ENCODE measurements at places on chromosomes 12 and 14. TPM values are rescaled to one million over a fixed set of nuclear protein-coding genes. Genes with fewer than 3 reads are reported as not detected.

The RDH16 gene
- total RNA-seq, result 0.36 TPM

The PRH2 gene
- total RNA-seq, result not detected

The SDR9C7 gene
- not detected for total RNA-seq

The SIX6 gene
- total RNA-seq, result not detected
